ENCODE measurements at places on chromosomes 5 and 9. TPM values are rescaled to one million over a fixed set of nuclear protein-coding genes. Genes with fewer than 3 reads are reported as not detected.

GRCh38 chr5:76190356-76190755 is 107.2 kb downstream of the SV2C start:
- DNase-seq = no peak
- H3K4me3 ChIP-seq = no peak overlapping the region
- no peaks in the 10 kb centered on the region for H3K4me1 ChIP-seq
- no peaks in the 10 kb centered on the region for H3K27me3 ChIP-seq
- H3K27ac ChIP-seq = no peak overlapping the region

DNA sequence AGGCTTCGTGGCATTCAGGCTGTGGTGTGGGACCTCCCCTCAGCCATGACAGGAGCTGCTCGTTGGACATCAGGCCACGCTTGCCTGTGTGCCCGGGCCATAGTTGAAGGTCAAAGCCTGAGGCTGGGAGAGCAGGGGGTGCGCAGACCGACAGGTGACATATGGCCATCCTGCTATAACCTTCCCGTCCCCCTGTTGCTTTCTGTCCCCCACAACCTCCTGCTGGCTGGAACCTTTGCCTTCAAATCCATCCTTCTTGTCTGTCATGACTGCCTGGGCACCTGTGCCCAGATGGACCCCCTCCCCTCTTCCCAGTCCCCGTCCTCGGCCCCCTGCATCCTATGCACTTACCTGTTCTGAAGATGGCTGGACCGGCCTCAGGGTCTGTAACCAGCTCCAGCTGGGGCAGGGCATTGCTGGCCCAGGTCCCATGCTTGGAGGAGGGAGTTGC is 83.2 kb downstream of the WNK2 start:
- no peak overlapping the region for H3K4me3 ChIP-seq
- H3K27ac ChIP-seq = no peak overlapping the region
- no peaks in the 10 kb centered on the region for H3K36me3 ChIP-seq
- no peaks in the 10 kb centered on the region for H3K27me3 ChIP-seq
- no peaks in the 10 kb centered on the region for H3K4me1 ChIP-seq

- peaks cover 66% of the 10 kb centered on the region for H3K36me3 ChIP-seq
- peaks cover 79% of the 10 kb centered on the region for H3K4me1 ChIP-seq
- H3K27ac ChIP-seq = peak overlapping the region; percentile 98
- H3K4me3 ChIP-seq = no peak overlapping the region
- DNase-seq = peak; percentile 96
Observed at GRCh38 chr9:113520109-113520642, 56.6 kb downstream of the RGS3 start.

DNA sequence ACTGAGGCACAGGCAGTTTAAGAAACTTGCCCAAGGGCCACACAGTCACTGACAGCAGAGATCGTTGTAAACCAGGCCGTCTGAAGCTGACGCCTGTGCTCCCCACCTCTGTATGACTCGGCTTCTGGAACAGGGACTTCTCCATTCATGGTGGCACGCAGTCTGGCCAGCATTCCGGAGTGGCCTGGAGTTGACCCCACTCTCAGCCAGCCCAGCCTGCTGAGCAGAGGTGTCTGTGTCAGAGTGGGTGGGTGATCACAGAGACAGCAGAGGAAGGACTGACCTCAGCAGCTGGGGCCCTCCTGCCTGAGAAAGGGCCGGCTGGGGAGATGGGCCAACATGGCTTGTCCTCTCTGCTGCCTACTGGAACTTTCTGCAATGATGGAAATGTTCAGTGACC is 12.6 kb downstream of the LRSAM1 start:
- peaks cover 2% of the 10 kb centered on the region for H3K36me3 ChIP-seq
- no peaks in the 10 kb centered on the region for H3K4me1 ChIP-seq
- no peak overlapping the region for H3K4me3 ChIP-seq

Gene PCDHB4
- 0.21 TPM for total RNA-seq

Gene EIF4E1B
- total RNA-seq = not detected

DNA sequence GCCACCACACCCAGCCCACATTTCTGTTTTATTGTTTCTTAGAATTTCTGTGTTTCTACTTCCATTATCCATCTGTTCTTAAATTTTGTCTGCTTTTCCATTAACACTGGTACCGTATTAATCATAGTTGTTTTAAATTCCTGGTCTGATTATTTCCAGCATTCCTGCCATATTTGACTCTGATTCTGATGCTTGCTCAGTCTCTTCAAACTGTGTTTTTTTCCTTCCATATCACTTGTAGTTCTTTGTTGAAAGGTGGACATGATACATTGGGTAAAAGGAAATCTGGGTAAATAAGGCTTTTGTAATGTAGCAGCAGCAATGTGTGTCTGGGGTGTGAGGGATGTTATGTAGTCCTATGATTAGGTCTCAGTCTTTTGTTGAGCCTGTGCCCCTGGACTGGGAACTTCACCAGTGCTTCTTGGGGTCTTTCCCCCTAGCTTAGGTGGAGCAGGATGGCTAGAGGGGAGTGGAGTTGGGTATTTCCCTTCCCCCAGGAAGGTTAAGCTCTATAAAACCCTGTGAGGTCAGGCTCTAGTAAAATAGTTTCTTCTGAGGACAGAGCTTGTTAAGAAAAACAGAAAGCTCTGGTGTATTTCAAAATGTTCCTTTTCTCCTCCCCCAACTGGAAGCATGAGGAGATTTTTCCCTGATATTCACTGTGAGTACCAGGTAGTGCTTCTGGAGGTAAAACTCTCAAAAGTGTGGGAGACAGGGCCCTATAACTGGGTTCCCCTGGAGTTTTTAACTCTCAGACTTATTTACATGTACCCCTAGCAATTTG is 10.1 kb upstream of the TMOD1 start:
- H3K36me3 ChIP-seq = peaks cover 2% of the 10 kb centered on the region
- H3K4me3 ChIP-seq = no peak overlapping the region
- DNase-seq = no peak
- H3K27me3 ChIP-seq = no peaks in the 10 kb centered on the region
- no peak overlapping the region for H3K27ac ChIP-seq
- no peaks in the 10 kb centered on the region for H3K4me1 ChIP-seq

All from endothelial cell of umbilical vein (primary cell).